ENCODE measurements at places on chromosomes 6 and 20.

- DNase-seq = no peak
Observed at GRCh38 chr20:30811885-30812671, 445.4 kb upstream of the DEFB115 start.

- no peak for DNase-seq
Observed at GRCh38 chr6:54601600-54602300, 244.8 kb upstream of the FAM83B start.

DNA sequence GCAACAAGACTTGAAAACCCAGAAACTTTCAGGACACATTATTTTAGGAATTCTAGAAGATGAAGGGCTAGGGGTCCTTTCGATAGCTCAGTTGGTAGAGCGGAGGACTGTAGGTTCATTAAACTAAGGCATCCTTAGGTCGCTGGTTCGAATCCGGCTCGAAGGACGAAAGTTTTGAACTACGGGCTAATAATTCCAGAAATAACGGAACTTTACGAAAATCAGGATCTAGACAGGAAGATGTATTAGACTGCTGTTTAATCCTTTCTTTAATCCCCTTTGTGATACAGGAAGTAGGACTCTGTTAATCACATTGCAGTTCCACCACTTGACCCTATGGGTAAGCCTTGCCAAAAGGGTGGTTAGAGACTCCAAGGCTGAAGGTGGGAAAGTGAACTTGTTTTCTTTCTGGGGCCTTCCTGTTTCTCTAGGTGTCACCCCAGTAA lies 21.2 kb upstream of the ABT1 start:
- no peak for DNase-seq

GRCh38 chr6:158848490-158848895 lies 29.3 kb upstream of the EZR start:
- no peak for DNase-seq

DNA sequence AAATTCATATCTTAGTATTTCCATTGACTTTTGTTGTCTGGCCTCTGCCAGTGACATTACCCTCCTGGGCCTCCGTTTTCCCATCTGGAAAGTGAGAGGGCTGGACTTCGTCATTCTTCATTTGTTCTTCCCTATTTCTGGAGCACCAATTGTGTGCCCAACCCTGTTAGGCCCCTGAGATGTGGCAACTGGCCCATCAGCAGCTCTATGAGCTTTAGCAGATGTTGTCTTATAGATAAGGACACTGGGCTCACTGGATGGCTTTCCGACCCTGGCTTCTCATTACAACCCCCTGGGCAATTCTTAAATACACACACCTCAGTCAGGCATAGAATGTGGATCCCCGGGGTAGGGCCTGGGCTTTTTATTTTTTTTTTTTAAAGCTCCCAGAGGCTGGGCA lies 14.7 kb downstream of the PABPC1L start:
- DNase-seq = no peak

GRCh38 chr6:142303176-142303533 lies 1.3 kb downstream of the ADGRG6 start:
- no peak for DNase-seq

GRCh38 chr6:14271789-14272736 lies 154.5 kb downstream of the CD83 start:
- DNase-seq = no peak

Data from stimulated activated CD8-positive, alpha-beta memory T cell treated with anti-CD3 and anti-CD28 coated beads, Interleukin-15, amount 100 ng/mL, for 48 hours (primary cell).